Fibroblast of lung (primary cell): ENCODE measurements at places on chromosomes 4 and X.

- DNase-seq = no peak
These were observed 51.4 kb downstream of the MED28 start for GRCh38 chr4:17665852-17666251.

- DNase-seq = no peak
These were observed 309.2 kb downstream of the EVC2 start for GRCh38 chr4:5399124-5399523.

- no peak for DNase-seq
These were observed 77.3 kb upstream of the FGF13 start for GRCh38 chrX:138788771-138789170.

GRCh38 chr4:19063662-19064061 lies 1042.1 kb upstream of the LCORL start:
- DNase-seq = no peak

DNA sequence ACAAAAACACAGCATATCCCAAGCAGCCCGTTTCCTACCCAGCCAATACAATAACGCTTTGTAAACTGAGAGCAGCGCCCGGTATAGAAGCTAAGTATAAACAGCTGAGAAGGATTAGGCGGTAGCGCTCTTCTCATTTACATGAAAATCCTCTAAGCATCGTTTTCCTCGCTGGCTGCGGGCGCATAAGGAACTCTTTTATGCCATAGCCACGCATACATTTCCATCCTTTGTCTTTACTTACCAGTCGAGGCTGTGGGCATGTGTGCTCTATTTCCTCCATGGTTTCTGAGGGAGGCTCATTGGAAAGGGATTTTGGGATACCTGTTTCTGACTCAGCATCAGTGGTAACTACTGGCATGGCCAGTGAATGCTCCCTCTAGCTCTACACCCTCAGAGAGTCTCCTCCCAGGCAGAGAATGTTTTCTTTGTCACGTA lies 383 bp downstream of the PCYT1B start:
- peak; percentile 14 for DNase-seq
